Fibroblast of the aortic adventitia (primary cell): ENCODE measurements at places on chromosomes 6 and 20. TPM values are rescaled to one million over a fixed set of nuclear protein-coding genes. Genes with fewer than 3 reads are reported as not detected.

- no peak for DNase-seq
These were observed 15.1 kb upstream of the SNX3 start for GRCh38 chr6:108275976-108276375.

- DNase-seq = peak; percentile 88
These were observed 33.2 kb upstream of the TASP1 start for GRCh38 chr20:13671916-13672378.

DNA sequence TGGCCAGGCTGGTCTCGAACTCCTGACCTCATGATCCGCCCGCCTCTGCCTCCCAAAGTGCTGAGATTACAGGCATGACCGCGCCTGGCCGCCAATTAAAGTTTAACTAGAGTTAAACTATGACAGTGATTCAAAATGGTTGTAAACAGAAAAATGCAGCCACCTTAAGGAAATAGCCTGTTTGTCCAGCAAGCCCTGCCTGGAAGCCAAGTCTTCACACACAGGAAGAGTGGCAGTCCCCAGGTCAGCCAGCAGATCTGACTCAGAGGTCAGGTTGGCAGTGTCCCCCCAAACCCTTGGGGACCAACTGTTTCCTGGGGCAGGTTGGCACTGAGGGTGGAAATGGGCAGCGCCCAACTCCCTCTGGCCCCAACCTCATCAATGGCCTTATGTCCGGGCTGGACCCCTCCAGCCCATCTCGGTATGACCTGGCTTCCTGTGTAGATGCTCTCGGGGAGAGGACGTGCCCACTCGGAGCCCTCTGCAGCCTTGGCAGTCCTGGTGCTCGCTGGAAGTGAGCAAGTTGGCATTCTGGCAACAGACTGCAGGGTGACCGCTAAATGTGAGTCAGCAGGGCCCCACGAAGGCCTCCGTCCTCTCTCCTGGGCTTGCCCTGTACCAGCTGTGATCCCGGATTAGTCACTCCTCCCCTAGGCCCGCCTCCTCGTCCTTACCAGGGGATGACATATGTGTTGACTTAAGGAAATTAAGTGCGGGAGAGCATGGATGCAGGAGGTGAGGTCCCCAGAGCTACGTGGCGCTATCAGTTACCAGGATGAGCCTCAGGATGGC is 9.7 kb upstream of the HSP90AB1 start:
- DNase-seq = peak; percentile 88

The SPTLC3 gene
- total RNA-seq = 6.8 and 30.6 TPM in 2 replicates

The CRISP3 gene
- total RNA-seq = not detected in 2 replicates

DNA sequence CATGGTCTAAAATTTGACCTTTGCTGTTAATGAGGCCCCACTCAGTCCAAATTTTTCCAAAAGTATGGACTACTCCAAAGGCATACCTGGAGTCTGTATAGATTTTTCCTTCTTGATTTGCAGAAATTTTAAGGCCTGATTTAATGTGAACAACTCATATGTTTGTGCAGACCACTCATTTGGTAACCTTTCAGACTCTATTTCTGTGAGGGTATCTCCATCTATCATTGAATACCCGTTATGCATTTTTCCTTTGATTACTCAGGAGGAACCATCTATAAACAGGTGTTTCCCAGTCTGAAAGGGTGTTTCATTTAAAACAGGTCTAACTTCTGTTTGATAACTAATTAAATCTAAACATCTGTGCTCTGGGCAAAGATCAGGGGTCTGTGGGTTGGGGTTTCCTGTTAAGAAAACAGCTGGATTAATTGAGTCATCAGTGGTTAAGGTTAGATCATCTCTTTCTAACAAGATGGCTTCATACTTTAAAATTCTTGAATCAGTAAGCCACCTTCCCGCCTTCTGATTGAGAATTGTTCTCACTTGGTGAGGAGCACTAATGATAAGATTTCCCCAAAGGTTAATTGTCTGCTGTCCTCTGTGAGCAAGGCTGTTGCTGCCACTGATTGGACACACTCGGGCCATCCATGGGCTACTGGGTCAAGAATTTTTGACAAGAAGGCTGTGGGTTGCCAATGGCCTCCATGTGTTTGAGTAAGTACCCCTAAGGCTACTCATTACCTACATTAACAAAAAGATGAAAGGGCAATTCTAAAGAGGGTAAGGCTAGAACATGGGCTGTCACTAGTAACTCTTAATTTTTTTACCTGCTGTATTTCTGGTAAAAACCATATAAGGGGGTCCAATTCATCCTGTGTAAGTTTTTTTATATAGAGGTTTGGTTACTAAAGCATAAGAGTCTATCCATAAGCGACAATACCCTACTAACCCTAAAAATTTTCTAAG is 24.1 kb downstream of the HLA-B start:
- no peak for DNase-seq

The GSTA2 gene
- not detected in 2 replicates for total RNA-seq

The CSNK2A1 gene
- 84.6 and 147 TPM in 2 replicates for total RNA-seq

- peak; percentile 70 for DNase-seq
These were observed 10.6 kb upstream of the FAM8A1 start for GRCh38 chr6:17589406-17590096.

DNA sequence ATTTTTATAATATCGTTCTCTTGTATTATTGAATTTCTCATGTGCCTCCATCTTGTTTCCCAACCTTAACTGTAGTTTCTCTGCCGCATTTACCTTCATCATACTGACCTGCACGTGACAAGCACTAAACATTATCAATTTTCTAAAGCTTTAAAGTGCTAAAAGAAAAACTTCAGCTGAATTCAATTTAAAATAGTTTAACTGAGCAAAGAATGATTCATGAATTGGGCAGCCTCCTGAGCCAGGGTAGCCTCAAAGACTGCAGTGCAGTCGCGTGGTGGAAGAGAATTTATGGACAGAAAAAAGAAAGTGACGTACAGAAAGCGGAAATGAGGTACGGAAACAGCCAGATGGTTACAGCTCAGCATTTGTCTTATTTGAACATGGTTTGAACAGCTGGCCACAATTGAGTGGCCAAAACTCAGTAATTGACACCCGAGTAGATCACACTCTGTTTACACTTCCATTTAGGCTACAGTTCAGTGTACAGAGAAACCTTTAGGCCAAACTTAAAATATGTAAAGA is 4.2 kb upstream of the ZDHHC14 start:
- DNase-seq = no peak

DNA sequence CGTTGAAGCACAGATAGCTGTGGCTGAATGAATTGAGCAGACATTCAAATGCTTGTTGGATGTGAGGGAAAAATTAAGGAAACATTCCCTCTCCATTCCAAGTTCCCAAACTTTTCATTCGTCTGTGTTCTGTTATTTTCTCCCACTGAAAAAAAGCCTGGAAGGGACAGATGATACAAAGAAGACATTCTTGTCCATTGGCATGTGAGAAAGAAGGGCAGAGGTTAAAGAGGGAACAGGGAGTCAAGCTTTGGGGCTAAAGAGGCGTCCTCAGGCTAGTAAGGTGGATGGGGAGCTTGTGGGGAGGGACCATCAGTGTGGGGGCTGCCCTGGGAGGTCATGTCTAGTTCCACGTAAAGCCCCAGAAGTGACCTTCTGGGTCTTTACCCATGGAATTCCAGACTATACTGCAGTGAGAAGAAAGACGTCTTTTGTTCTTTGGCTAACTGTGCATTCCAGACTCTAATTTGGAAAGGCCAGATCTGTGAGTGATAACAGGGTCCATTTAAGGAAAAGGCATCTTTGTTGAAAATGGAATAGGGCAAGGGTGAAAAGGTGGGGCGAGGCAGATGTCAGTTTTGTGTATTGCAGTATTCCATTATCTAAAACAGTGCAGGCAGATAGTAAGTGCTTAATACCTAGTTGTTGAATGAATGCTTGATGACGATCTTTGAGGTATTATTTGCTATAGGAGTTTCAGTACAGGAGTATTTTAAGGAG is 117.5 kb downstream of the SOX4 start:
- no peak for DNase-seq

DNA sequence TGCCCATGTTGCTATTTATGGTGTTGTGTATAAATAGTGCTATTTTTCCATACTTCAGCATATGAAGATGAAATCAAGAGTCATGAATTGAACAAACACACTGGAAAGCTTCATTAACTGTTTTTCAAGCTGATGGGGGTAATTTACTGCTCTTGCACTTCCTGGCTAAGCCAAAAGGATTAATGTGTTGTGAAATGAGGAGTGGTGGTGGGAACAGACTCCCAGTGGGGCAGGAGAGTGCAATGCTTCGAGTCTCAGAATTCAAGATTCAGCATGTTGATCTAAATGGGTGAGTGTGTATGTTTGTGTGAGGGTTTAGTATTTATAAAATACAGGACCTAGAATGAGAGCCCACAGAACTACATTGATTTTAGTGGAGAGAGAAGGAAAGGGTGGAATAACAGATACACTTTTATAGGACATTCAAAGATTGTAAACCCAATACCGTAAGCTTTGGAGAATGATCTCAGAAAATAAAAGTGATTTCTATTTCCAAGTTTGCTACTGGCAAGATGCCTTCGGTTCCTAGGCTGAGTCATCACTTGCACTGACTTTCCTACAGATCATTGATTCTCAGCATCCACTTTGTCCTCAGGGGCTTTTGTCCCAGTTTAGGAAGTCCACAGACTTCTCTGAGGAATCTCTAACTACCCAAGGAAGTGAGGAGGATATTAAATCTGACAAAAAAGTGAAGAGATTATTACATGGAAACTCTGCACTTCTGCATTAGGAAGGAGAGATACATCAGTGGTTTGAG is 303.6 kb downstream of the TRDN start:
- DNase-seq = no peak

DNA sequence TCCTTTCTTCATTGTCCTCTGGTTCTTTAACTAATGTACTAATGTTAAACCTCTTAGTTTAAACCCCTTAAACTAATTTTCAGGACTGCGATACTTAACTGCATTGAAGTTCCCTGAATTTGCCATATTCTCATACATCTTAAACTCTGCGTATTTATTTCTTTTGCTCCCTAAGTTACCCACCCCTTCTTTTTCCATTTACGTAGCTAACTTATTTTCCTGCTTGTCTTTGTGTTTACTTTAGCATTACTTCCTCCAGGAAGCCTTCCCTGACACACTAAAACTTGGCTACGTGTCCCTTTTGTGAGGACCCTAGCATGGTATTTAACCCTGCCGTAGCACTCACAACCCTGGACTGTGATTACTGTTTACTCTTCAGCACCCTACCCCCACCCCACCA is 79.0 kb downstream of the UBR2 start:
- no peak for DNase-seq
